ENCODE measurements at places on chromosomes 13 and 19.

- no peak for DNase-seq
Measured at GRCh38 chr19:4379383-4380253, 20.7 kb downstream of the SH3GL1 start.

DNA sequence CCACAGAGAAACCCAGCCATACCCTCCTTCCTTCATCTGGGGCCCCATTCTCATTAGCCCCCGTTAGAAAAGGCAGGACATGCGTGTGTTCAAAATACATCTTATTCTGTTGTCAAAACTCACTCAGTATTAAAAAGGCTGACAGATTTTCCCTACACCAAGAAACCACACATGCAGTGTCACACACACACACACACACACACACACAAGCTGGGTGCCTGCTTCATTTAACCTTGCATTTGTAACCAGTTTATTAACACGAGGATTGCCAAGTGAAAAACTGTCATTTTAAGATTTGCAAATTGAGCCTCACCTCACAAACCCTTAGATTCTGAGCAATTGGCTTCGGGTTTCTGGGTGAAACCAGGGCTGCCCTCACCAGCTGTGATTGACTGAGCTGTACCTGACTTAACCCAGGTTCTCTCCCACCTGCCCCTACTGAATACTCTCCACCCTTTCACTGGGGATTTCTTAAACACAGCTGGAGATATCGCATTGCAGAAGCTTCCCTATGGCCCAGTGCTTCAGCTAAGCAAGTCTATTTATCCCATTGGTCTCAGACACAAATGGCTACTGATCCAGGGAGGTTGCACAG, 172.7 kb upstream of the ZNF507 start:
- no peak for DNase-seq

DNA sequence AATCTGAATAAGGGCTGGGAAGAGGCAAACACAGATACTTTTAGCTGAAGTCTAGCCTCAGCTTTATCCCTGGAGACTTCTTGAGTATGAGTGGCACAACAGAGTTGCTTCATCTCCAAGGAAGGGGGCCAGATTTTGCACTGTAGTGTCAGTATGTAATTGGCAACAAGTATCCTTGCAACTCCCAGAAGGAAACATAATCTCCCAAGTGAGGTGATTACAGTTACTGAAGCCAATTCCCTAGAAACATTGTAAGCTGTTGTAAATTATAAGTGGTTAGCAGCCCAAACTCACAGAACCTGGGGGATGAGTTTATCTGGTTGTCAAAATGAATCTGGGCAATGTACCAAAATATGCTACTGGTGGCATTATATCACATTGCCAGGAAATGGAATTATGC, 2065.7 kb upstream of the PCDH20 start:
- DNase-seq = no peak

GRCh38 chr19:5298471-5298901, 42.1 kb downstream of the PTPRS start:
- DNase-seq = no peak

GRCh38 chr13:81488021-81488420, 1147.1 kb upstream of the SPRY2 start:
- no peak for DNase-seq

- DNase-seq = no peak
Measured at GRCh38 chr19:20359933-20360720, 193.1 kb downstream of the ZNF486 start.

DNA sequence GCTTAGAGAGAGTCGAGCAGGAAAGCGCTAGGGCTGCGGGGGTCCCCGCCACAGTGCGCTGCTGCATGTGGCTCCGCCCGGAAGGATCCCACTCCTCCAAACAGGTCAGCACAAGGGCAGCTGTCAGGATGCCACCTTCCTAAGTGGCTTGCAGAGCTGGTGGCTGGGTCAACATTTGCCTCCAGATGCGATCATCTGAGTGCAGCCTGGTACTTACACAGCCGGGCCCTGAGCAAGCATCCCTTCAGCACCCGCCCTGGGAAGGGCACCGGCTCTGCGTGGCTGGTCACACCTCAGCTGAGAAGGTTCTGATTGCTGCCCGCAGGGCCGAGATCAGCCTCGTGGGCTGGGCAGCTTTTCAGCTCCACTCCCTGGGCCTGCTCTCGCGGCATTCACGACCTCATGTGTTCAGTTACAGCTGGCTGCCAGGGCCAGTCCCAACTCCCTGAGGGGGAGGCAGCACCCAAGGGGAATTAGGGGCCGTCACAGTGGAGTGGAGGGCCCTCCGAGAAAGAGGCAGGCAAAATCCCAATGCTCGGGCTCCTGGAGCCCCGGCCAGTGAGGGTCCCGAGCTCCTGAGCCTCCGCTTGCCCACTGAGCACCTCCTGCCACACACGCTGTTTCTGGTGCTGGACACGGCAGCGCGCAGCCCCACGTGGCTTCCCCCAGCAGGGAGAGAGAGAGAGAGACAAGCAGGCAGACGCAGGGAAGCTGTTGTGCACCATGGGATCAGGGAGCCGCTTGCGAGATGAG, 26.8 kb downstream of the AP1M1 start:
- DNase-seq = no peak

DNA sequence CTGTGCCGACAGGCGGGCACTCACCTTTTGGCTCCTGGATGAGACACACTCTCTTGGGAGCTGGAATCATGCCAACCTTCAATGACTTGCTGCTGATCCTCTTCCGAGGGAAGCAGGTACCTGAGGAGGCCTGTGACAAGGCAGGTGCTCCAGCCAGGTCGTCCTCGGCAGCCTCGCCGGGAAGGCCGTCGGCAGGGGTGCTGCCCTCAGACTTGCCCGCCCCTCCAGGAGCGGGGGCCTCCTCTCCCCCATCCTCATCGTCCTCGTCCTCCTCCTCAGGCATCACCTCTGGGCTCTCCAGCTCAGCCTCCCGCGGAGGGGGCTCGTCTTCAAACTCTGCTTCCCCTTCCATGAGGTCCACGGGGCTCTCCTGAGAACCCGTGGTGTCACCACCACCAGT, 29.2 kb downstream of the SUGP2 start:
- DNase-seq = no peak

DNA sequence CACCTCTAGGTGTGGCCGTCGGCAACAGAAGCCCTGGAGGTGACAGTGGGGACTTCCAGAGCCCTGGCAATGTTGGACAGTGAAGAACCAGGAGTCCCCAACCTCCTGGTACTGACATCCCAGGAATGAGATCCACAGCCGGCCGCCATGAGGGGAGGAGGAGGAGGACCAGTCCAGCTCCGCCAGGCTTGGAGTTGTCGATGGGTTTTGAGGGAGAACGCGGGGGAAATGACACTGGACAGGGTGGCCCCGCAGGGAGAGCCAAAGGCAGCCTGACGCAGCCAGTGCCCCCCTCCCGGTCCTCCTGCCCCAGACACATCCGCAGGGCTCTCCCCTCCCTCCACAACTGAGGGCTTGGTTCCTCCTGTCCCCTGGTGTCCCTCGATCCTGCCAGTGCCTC, 57.9 kb downstream of the SPACA7 start:
- DNase-seq = no peak

- no peak for DNase-seq
Measured at GRCh38 chr19:45218911-45219743, 26.1 kb downstream of the EXOC3L2 start.

DNA sequence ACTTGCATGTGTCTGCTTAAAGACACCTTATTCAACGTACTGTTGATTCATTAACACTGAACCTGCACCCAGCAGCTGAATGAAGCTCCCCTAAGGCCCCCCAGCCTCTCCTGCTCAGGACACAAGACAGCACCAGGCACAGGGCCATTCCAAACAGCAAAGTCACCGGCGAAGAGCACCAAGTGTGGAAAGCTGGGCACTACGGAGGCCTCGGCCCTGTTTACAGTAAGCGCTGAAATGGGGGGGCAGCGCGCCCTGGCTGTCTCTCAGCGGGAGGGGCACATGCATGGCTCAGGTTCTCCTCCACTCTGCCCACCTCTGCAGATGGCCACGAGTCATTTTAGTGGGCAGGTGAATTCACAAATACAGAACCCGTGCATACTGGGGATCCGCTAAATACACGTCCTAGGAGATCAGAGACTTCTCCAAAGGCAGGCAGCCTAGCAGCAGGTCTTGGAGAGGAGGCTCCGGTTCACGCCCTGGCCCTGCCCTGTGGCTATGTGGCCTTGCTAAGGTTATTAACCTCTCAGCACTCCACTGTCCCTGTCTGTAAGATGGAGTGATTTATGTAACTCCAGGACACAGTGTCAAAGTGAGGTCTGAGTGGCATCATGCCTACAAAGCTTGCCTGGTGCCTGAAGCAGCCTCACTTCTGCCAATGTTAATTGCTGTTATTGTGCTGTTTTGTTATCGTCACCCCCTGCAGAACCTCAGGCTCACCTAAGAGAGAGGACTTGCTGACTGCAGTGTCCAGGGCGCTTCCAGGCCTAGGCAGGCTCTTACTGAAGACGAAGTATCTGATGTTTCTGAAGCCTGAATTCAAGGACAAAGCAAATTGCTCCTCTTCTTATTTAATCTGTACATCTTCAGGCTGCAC, 207.4 kb upstream of the SOX1 start:
- no peak for DNase-seq

GRCh38 chr19:2436926-2437325, 9.5 kb upstream of the TIMM13 start:
- DNase-seq = no peak

- DNase-seq = no peak
Measured at GRCh38 chr13:74168263-74168675, 34.1 kb upstream of the KLF12 start.

DNA sequence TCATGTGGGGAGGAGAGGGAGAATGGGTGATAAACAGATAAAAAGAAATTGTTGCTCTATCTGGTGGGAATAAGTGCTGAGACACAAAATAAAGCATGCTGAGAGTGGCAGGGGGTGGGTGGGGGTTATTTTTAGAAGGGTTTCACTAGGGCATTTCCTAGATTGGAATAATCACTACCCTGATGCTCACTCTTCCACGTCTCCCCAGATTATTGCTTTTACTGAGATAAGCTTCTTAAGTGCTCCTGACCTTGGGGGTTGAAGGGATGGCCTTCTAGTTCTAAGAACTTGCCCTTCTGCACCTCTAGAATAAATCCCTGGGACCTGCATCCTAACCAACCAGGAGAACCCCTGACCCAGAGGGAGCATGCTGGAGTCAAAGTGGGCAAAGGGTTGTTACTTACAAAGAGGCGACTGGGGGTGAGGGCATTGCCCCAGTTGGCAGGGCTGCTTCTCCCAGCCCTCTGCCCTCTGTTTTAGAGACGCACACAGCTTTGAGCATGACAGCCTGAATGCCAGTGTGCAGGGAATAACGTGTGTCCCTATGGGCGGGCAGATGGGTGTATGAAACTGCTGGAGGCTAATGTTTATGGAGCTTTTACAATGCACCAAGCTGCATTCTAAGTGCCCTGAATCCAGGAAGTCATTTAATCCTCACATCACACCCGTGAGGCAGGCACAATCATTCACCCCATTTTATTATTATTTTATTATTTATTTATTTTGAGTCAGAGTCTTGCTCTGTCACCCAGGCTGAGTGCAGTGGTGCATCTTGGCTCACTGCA, 743 bp downstream of the RDH8 start:
- no peak for DNase-seq

Measured in effector CD4-positive, alpha-beta T cell (primary cell).